GM12878 (cell line): ENCODE measurements at places on chromosomes 16 and 17. TPM values are rescaled to one million over a fixed set of nuclear protein-coding genes. Genes with fewer than 3 reads are reported as not detected.
A peak's percentile ranks its signal among the peaks of the same experiment; 100 is the strongest.

GRCh38 chr17:37746617-37747016, 1.8 kb upstream of the HNF1B start:
- no peak overlapping the region for H3K27ac ChIP-seq
- no peaks in the 10 kb centered on the region for H3K36me3 ChIP-seq
- peaks cover 49% of the 10 kb centered on the region for H3K4me1 ChIP-seq
- no peak for DNase-seq
- H3K27me3 ChIP-seq: no peaks in the 10 kb centered on the region
- H3K4me3 ChIP-seq: peak overlapping the region; percentile 38; the same call in 1 of the 2 replicates

- H3K27ac ChIP-seq: no peak overlapping the region
- H3K4me1 ChIP-seq: no peaks in the 10 kb centered on the region
- no peak for DNase-seq
- H3K27me3 ChIP-seq: no peaks in the 10 kb centered on the region
- no peaks in the 10 kb centered on the region for H3K36me3 ChIP-seq
- H3K4me3 ChIP-seq: no peak overlapping the region
Measured at GRCh38 chr16:17828012-17828411, 357.3 kb upstream of the XYLT1 start.

DNA sequence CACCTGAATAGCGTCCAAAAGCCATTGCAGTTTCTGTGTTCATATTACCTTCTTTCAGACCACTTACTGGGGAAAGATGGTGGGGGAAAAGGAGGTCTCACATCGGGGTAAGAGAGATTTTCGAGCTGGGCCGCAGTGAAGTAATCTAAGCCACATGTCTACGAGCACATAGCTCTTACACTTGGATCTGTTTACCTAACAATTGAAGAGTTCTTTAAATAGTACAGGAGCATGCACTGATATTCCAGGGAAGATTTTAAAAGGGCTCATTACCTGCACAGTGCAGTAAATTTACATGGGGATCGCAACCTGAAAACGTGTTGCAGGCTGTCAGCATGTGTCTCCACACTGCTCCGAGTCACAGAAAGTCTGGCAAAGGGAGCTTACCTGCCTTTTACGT, 12.6 kb downstream of the MAF start:
- no peaks in the 10 kb centered on the region for H3K36me3 ChIP-seq
- DNase-seq: no peak
- peaks cover 1% of the 10 kb centered on the region; the same call in 1 of the 2 replicates for H3K27me3 ChIP-seq
- no peaks in the 10 kb centered on the region for H3K4me1 ChIP-seq
- no peak overlapping the region for H3K4me3 ChIP-seq

DNA sequence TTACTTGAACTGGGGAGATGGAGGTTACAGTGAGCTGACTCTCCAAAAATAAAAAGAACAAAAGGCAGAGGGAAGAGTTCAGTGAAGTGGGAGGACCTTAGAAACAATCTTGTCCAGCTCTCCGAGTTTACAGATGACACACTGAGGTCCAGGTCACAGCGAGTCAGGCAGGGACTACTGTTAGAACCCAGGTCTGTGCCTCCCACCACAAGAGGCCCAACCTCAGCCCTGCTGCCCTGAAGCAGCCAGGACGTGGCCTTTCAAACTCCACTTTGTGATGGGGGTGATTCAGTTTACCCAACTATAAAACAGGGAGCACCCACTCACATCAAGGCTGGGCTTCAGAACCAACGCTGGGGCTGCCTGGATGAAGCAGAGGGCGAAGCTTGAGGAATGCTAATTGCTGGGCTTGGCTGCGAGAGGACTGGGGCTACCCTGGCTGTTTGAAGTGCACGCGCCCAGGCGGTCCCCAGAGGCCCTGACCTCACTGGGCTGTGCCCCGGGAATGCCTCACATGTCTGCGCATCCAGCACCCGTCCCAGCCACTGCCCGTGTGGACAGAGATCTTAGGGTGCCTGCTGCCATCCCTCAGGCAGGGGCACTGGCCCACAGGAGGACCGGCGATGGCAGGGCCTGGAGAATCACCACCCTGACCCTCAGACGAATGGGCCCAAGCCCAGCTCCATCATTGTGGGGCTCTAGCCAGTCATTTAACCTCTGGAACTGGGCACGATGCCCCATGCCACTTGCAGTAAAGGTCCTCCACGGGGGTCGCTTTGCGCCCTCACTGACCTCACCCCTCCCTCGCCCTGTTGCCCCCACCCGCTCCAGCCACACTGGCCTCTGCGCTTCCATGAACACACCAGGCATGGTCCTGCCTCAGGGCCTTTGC, 11.4 kb downstream of the SLC5A10 start:
- no peak for DNase-seq
- H3K27ac ChIP-seq: no peak overlapping the region
- no peak overlapping the region for H3K4me3 ChIP-seq
- H3K36me3 ChIP-seq: no peaks in the 10 kb centered on the region
- H3K27me3 ChIP-seq: no peaks in the 10 kb centered on the region

DNA sequence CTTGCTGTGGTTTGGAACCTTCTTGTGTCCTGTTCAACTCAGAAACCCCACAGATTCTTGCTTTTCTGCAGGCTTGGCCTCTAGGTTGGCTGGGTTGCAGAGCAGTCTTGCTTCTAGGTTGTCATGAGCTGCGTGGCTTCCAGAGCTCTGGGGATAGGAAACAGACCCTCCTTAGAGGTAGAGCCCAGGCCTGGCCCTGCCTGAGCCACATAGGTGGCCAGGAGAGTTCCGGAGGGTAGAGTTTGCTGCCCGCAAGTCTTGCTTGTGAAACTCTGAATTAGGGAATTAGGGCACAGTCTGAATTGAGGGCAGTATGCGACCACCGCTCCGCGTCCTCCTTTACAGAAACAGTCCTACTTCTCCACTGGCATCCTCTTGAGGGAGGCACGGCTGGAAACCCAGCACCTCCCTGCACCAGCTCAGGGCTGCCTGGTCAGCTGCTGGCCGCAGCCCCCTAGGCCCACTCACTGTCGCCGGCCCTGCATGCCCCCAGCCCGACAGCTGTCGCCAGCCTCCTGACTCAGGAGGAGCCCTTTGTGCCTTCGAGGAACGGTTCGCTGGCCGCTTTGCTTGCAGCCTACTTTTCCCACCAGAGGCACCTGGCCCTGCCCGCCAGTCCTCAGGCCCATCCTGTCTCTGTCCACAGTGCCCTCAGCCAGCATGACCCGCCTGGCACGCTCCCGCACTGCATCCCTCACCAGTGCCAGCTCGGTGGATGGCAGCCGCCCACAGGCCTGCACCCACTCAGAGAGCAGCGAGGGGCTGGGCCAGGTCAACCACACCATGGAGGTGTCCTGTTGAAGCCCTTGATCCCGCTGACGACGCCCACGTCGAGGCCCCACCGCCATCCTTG, 4.3 kb upstream of the SETD6 start:
- H3K36me3 ChIP-seq: no peaks in the 10 kb centered on the region
- H3K4me3 ChIP-seq: no peak overlapping the region
- 0 out of 2 replicates have a peak, but pooled peaks cover 3% of the 10 kb centered on the region for H3K4me1 ChIP-seq
- DNase-seq: no peak
- no peaks in the 10 kb centered on the region for H3K27me3 ChIP-seq
- H3K27ac ChIP-seq: no peak overlapping the region

Gene CLEC18A
- total RNA-seq: 0.21 and 0.26 TPM in 2 replicates
